NCI-H226 (cell line): ENCODE measurements at places on chromosomes 1 and 21.

- no peak for DNase-seq
These were observed 185.7 kb downstream of the IGSF21 start for GRCh38 chr1:18293291-18293690.

DNA sequence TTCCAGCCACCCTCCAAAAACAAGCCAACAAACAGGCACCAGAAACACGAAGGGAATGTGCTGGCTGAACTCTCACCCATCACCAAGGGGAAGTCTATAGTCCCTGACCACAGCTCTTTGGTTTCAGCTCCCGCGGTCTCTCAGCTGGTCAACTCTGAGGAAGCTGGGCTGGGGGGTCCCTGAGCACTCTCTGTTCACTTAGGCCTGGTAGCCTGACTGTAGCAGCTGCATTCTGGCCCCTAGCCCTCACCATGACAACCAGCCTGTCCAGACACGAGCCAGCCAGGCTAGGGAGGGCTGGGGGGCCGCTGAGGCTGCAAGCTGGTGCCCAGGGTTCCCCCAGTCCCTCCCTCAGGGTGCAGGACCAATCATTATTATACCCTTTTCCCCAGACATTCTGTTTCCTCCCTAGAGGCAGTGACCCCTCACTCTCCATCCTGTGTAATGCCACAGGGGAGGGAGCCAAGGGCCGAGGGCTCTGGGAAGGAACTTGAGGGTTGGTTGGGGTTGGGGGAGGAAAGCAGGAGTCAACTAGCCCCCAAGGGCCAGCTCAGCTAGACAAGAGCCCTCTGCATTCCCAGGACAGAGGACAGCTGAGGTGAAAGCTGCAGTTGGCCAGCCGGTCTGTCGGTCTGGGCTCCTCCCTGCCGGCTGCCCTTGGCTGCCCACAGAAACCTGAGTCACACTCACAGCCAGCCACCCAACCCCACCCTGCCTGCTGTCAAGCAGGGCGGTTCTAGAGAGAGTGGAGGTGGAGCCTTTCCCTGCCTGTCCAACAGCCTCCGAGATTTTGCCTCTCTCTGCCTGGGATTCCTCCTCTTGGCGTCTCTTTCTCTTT, 1.2 kb upstream of the TRAPPC3 start:
- peak; percentile 98 for DNase-seq

DNA sequence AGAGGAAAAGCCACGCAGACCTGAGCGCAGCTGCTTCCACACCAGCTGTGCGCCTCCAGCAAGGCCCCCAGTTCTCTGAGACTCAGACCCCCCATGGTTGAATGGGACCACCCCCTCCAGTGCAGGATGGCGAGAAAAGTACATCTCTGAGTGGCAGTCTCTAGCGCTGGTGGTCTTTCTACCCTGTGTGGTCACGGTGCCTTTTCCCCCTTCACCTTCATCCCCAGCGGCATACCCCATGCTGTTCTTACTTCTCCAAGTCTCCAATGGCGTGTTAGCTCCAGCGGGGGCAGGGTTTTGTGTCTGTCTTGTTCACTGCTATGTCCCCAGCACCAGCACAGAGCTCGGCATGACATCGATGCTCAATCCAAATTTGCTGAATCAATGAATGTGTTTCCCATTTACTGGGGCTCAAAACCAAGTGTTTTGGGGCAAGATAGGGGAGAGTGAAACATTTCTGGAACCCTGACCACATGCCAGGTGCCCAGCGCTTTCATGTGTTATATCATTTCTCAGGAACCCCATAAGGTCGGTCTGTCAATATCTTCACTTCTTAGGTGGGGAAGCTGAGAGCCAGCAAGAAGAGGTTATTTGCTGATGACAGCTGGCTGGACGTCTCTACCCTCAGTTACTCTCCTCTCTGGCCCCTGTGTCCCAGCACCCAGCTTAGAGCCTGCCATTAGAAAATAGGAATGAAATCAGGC, 959 bp upstream of the SDC3 start:
- DNase-seq: no peak

DNA sequence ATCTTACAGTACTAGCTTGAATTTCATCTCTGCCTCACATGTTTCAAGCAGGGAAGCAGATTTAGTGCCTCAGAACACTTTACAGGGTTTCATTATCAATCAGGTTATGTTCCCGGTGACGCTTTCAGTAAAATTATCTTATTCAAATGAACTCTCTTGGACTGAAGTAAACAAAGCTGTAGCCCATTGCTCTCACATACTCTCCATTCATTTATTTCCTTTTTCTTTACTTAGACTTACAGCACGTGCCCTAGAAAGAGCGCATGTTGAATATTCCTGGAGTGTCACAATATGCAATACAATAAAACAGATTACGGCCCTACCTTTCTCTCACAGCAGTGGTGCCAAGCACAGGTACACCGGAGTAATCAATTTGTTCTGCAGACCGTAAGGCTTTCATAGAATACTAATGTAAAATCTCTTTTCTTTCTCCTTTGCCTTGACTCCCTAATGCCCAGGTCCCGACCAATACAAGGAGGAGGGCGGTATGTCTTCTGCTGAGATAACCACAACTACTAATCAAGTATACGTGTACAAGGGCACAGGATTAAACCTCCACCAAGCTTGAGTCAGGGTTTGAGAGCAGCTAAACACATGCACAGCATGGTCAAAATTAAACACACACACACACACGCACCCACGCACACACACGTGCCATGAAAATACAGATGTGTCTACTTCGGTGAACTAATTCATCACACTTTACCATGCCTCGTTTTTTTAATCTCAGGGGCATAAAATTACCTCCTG, 62.8 kb downstream of the NRIP1 start:
- no peak for DNase-seq

GRCh38 chr1:89931964-89932363, 62.9 kb upstream of the ZNF326 start:
- DNase-seq: no peak

- no peak for DNase-seq
These were observed 62.1 kb downstream of the USP24 start for GRCh38 chr1:55153031-55153430.

- DNase-seq: no peak
These were observed 3.1 kb downstream of the TACSTD2 start for GRCh38 chr1:58573705-58574591.

DNA sequence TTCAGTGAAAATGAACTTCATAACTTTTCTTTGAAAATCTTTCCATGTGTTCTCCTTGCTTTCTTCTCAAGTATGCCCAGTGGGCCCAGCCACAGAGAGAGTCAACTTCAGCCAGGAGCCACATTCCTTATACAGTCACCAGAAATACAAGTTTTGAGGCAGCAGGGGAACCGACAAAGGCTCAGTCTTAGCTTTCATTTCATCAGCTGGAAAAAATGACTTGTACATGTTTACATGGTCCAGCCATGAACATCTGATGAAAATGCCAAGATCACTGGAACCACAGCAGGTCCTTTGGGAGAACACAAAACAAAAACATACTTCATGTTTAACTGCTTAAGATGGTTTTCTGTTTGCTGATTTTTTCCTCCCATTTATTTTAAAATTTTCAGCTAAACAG, 72.5 kb downstream of the SYDE2 start:
- DNase-seq: no peak

DNA sequence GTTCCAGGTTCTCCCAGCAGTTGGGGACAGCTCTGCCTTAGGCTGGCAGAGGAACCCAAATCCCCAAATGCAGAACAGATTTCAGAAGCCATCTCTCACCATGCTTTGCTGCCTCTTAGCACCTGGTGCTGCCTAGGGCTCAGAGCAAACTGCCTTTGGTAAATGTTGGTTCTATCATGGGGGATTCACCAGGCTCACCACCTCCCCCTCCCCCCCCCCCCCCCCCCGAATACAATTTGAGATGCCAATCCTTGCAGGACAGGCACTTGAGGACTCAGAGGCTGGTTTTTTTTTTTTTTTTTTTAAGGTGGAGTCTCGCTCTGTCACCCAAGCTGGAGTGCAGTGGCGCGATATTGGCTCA, 447 bp upstream of the PAQR6 start:
- DNase-seq: no peak

- DNase-seq: no peak
These were observed 55.2 kb downstream of the MRPL37 start for GRCh38 chr1:54255026-54255702.

DNA sequence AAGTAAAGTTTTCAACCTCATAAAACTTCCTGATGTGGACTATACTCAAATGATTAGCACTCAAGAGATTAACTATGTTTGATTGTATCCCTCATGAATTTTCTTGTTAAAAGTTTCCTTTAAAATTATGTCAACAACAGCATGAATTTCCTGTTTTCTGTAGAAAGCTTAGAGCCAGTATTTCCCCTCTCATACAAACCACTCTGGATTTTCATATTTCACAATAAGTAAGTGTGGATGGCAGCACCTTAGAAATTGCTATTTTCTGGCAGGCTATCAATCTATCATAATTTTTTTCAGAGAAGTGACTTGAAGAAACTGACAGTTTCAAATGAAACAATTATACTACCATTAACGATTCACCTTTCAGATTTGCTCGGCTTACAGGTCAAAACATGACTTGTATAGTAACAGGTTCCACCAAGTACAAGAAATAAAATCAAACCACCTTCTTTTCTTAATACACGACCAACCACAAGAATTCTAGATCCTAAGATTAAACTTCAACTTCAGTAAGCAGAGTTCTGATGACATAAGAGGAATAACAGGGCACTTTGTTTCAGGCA, 20.8 kb downstream of the ELK4 start:
- DNase-seq: no peak
